ENCODE measurements at places on chromosomes 2 and 18. TPM values are rescaled to one million over a fixed set of nuclear protein-coding genes. Genes with fewer than 3 reads are reported as not detected.
A peak's percentile ranks its signal among the peaks of the same experiment; 100 is the strongest.

GRCh38 chr2:162317058-162317742, 1.3 kb downstream of the IFIH1 start:
- DNase-seq, result no peak

- no peak for DNase-seq
Measured at GRCh38 chr2:174052584-174052976, 87.4 kb upstream of the SP3 start.

- DNase-seq, result no peak
Measured at GRCh38 chr2:240309214-240309613, 126.2 kb upstream of the GPC1 start.

DNA sequence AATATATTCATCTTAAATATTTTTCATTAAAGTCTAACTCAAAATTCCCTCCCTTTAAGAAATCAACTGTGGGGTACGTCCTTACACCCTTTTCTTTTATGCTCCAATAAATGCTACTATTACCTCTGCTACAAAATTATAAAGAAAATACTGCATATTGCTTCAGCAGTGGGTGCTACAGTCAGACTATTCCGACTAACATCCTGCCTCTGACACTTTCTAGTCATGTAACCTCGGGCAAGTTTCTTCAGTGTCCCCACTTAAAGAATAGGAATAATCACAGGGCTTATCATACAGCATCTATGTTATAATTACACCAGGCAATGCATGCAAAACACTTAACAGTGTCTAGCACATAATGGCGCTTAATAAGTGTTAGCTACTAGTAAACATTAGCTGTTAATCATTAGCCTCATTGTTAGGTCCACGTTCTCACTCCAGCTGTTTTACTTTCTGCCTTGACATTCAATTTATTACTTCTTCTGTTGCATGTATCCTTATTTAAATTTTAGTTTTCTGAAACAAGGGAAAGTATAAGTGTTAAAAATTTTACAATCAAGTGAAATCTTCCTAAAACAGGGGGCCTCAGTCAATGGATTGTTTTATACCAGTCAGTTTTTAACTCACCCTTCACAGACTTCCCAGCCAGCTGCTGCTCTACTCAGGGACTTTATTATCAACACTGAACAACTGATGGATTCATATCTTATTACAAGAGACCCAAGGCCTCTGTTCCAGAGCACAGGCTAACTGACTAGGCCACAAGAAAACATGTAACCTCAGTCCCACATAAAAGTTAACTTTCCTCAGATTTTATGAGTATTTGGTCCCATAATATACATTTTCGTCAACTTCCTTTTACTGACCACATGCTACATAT, 54.0 kb downstream of the CLASP1 start:
- DNase-seq, result peak; percentile 18

Gene MERTK
- total RNA-seq, result 0.34 TPM

Gene KIAA2012
- 0.05 TPM for total RNA-seq
